ENCODE measurements at places on chromosomes 1 and 21.

GRCh38 chr1:97144527-97144926 lies 422.9 kb downstream of the PTBP2 start:
- DNase-seq: no peak

GRCh38 chr1:12015001-12015491 lies 4.3 kb upstream of the MIIP start:
- DNase-seq: no peak

DNA sequence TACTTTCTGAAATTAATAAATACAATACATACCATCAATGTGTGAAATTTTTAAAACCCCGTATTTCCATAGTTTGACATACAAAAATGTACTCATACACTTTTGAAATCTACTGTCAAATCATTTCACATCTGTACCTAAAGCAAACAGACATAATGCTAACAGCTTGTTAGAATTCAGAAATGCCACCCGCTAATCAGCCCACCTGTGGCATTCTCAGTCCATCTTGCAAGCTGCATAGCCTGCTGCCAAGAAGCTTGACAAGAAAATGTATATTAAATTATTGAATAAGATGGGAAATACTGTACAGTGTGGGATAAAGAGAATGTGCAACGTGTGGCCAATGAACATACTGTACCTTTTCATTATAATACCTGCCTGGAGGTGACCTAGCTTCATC lies 55.1 kb downstream of the ZBTB18 start:
- no peak for DNase-seq

GRCh38 chr21:25464275-25464674 lies 143.0 kb downstream of the MRPL39 start:
- DNase-seq: no peak

DNA sequence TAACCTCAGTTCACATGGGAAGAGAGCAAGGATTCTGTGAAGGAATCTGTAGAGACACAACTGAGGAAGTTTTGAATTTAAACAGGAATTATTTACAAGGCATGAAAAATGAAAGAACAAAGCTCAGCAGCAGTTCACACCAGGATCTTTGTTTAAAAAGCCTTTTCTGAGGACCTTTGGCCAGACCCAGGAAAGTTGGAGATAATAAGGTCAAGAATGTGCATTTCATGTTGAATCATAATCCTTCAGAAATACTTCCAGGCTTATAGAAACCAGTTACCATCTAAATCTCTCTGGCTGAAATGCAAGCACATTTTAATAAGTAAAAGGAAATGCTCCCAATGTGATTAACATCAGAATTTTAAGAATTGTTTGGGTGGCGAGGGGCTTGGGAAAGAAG lies 2.7 kb downstream of the CLIC6 start:
- no peak for DNase-seq

- no peak for DNase-seq
These were observed 26.6 kb downstream of the AK4 start for GRCh38 chr1:65174585-65174984.

DNA sequence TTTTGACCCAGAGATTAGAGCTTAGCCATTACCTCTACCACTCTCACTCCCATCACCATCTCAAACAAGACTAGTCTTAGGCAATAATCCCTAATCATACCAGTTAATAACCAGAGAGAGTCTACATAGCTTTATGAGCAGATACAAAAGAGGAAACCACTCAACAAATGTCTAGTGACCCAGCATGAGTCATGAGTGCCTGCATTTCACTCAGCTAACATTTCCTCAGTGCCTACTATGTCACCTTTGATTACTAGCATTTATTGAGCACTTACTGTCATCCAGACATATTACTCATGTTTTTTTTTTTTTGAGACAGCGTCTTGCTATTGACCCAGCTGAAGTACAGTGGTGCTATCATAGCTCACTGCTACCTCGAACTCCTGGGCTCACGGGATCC lies 35.9 kb upstream of the GALNT2 start:
- DNase-seq: no peak

GRCh38 chr1:117120774-117121588 lies 568 bp downstream of the TRIM45 start:
- peak; percentile 26 for DNase-seq

DNA sequence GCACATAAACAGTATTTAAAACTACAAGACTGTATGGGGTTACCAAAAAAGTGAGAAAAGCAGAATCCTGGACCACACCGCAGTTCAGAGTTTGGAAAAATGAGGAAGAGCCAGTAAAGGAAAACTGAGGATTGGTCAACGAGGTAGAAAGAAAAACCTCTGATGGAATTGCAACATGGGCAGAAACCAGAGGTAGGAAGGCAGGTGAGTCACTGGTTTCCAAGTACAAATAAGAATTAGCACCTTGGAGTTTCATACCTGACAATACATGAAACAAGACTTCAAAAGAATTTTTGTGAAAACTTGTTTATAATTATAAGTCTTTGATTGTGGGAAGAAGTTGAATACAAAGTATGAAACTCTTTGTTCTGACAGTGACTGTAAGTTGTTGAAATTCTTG lies 533.7 kb upstream of the DAB1 start:
- no peak for DNase-seq

GRCh38 chr1:218546314-218546713 lies 201.2 kb downstream of the TGFB2 start:
- DNase-seq: no peak

DNA sequence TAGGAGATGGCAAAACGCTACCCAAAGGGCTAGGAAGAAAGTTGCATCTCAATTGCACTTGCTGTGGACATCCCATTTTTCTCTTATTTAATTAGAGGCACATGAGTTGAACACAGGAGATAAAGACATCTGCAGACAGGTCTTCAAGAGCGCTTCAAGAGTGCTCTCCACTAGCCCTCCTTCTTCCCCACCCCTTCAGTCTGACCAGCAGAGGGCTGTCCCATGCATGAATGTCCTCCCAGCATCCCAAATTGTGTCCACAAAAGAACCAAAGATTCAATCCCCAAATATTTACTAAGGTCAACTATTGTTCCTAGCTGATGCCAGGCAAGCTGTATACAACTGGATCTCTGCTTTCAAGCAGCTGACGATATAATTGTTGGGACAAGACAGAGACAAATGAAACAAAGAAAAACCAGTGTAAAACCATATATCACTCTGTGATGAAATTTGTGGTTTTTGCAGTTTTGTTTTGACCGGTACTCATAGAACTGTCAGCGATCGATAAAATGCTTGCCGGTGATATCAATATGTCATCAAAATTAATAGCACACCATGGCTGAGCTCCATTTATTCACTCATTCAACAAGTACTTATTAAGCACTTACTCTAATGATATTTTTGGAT lies 174.2 kb downstream of the TNR start:
- no peak for DNase-seq

- no peak for DNase-seq
These were observed 464.5 kb downstream of the USP25 start for GRCh38 chr21:16194095-16194787.

DNA sequence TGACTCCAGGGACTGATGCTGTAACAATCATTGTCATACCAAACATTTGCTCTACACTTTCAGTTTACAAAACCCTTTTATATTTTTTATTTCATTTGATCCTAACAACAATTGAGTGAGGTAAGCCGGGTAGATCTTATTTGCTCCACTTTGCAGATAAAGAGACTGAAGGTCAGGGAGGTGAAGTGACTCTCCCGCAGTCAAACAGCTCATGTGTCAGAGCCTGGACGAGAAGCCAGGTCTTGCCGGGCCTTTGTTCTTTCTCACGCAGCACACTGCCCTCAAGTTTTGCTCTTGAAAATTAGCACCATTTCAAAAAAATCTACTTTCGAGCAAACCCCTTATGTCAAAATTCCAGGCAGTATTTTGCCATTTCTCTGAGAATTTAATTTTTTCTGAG lies 65.2 kb downstream of the CD247 start:
- DNase-seq: no peak

- DNase-seq: no peak
These were observed 158.1 kb downstream of the ZP4 start for GRCh38 chr1:237732657-237733056.

- no peak for DNase-seq
These were observed 14.2 kb upstream of the MYOM3 start for GRCh38 chr1:24126018-24126671.

GRCh38 chr1:145961425-145962156 lies 2.8 kb downstream of the ANKRD34A start:
- DNase-seq: peak; percentile 41

DNA sequence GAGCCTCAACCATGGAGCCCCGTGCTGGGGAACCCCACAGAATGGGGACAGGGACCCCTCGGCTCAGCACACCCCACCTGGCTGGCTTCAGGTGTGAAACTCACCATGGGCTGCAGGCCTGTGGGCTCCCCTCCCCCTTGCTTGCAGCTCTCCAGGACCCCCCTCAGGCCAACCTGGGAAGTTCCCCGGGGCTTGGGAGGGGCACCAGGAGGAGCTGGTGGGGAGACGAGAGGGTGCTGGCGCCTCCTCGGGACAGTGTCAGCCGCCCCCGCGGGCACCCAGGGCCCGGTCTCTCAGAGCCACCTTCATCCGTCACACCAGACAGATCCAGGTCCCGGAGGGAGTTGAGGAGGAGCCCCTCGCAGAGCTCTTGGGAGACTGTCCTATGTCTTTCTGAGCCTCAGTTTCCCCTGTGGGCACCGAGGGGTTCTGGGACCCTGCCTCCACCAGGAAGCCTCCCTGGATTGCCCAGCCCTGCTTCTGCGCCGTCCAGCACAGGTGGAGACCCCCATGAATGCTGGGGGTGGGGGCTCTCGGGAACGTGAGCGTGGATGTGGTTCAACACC lies 657 bp upstream of the TNFRSF18 start:
- no peak for DNase-seq

- DNase-seq: no peak
These were observed 13.1 kb downstream of the SLC19A1 start for GRCh38 chr21:45528981-45529784.

DNA sequence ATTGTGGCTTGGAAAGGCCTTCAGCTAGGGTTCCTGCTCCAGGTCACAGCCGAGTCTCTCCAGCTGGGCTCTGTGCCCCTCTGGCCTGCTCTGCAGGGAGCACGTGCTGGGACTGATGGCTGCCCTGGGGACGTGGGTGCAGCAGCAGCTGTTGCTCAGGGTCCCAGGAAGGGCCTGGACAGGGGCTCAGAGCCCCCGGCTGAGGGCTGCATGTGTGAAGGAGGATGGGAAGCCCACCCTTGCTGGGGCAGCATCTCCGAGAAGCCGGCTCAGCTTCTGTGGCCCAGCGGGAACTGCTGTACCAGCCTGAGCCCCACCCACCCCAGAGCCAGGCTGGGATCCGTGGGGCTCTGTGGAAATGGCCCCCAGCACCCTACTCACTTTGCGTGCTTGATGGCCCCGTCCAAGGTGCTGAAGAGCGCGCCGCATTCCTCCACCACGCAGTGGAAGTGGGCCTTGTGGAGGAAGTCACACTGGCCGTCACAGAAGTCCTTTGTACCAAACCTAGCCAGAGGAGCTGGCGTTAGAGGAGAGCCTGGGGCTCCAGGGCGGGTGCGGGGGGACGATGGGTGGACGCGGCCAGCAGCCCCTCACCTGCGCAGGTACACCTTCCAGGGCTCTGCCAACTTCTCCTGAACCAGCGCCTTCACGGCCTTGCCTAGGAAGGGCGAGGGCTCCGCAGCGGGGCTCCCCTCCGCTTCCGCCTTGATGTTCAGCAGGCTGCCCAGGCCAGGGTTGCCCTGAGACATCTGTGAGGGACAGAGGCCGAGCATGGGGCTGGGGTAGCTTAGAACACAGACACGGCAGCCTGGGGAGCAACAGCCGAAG lies 147.5 kb downstream of the CASZ1 start:
- DNase-seq: no peak

DNA sequence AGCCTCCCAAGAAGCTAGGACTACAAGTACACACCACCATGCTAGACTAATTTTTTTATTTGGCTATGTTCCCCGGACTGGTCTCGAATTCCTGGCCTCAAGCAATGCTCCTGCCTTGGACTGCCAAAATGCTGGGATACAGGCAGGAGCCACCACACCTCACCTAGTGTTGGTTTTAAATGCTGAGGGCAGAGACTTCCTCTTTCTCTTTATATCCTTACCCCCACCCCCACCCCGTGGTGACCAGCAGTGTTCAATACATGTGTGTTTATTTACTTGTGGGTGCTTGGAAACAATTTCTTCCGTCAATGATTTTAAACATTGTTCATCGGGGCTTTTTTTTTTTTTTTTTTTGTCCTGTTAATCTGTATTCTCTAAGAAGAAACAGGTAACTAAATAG lies 158.9 kb downstream of the ZBTB18 start:
- DNase-seq: no peak

DNA sequence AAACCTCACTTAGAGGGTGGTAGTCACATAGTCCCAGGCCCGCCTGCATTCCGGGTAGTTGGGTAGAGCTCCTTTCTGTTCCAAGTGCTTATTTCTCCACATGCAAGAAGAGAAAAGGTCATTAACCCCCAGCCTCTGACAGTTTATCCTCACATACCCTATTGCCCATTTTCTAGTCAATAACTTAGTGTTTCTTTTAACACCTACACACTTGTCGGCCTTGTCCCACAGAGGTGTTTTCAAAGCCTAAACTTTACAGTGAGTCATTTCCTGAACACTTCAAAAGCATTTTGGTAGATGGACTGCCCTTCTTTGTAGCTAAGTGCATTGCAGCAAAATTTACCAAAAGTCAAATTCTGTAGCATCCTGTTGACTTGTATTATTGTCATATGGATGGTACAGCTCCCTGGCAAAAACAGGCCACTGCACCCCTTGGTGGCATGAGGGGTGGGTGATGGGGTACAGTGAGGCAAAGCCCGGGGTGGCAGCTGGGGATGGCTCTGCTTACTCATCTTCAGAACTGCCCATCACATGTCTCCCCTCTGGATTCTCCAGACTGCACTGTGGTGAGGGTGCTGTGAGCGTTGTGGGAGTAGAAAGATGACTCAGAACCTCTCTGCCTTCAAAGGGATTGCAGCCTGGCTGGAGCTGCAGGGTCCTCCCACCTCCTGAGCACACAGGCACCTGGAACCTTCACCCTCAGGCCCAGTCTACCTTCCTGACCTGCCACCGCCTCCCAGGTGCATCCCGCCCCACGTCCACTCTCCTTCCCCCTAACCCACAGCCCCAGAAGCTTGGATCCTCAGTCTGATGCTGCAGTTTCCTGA lies 45.8 kb upstream of the DMRTB1 start:
- peak; percentile 32 for DNase-seq

- DNase-seq: no peak
These were observed 32.7 kb upstream of the C1orf198 start for GRCh38 chr1:230900984-230901383.

DNA sequence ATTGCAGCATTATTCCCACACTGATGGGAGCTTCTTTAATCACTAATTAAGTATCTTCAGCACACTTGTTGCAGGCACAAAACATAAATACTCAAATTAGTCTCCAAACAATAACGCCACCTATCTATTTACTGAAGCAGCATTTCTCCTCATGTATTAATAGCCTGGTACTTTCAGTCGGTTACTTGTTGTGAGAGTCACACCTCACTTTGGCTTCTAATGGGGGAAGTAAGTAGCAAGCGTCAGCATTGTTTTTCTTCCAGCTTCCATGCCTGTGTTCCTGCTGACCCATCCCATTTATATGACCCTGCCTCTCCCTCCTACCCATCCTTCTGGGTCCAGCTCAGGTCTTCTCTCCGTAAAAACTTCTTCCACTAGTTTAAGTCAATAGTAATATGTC lies 31.9 kb upstream of the DENND1B start:
- no peak for DNase-seq
